Activated CD4-positive, CD25-positive, alpha-beta regulatory T cell (primary cell): ENCODE measurements at places on chromosomes 3 and 15.

- no peak for DNase-seq
Observed at GRCh38 chr15:70490148-70490837, 273.1 kb downstream of the UACA start.

DNA sequence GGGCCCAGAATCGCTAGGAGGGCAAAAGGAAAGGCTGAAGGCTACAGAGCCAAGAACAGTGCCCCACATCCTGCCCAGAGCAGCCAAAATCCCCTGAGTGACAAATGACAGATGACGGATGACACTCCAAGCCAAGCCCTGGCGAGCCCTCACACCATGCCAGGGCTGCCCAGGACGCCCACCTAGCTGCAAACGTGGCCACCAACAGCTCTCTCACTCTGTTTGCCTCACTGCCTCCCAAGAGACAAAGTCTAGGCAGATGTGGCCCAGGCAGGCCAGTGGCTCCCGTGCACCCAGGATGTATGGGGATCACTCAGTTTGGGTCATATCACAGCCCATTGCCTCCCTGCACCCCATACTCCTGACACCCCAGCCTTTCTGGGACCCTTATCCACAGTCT is 270.1 kb upstream of the NSMCE3 start:
- no peak for DNase-seq

GRCh38 chr15:80003171-80003570 is 32.2 kb upstream of the BCL2A1 start:
- DNase-seq, result no peak

GRCh38 chr15:94083467-94084052 is 147.8 kb upstream of the MCTP2 start:
- no peak for DNase-seq

- no peak for DNase-seq
Observed at GRCh38 chr3:133643611-133644010, 18.1 kb downstream of the TOPBP1 start.

DNA sequence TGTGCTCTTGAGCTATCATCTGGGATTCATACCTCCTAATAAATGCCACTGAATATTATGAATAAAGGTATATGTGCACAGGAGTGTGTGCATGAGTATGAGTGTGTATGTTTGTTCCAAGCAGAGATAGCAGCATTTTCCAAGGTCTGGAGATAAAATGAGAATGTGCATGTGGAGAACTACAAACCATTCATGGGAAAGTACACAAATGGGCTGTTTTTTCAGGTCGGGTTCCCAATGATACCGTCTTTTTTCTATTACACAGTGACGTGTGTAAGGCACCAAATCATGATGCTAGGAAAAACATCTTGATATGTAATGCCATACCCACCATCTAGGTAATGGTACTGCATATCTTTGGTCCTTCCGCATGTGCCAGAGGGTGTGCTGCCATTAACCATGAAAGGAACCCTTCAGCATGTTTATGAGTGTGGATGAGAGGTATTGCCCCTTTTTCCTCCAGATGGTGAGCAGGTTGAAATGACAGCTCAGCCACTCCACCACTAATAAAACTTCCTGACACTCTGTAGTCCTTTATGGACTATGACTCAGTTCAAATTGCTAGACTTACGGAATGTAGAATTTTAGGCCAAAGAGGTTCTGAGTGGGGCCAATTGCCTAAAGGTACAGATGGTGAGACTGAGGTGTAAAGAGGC is 36.4 kb upstream of the COPB2 start:
- DNase-seq, result no peak

DNA sequence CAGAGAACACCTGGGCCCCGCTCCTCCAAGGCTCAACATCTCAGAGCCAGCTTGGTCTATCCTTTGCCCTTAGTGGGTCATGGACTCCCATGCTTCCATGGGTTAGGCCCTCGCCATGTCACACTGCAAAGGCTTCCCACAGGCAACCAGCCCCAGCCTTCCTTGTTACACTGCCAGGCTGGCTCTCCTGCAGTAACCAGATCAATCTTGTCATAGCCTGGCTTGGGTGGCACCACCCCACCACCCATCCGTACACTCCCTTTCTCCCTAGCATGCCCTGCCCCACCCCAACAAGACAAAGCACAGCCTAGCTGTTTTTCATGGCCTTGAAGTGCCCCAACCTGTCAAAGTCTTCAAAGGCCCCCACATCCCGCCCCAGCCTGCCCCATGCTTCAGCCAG is 30.5 kb downstream of the CA12 start:
- no peak for DNase-seq

DNA sequence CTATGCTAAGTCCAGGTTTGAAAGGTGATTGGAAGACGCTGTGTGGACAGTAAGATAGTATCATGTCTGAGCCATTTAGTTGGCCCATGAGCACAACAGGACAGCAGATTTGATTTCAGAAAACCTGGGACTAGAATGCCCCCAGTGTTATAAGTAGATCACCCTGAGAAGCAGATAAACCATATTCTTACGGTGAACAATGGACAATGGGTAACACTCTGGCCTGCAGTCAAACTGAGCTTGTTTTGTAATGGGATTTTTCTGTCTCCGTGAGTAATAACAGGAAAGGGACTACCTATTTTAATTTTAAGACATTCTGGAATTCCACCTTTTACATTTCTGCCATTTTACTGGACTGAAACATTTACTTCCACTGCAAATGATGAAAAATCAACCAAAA is 71.5 kb downstream of the LDHAL6B start:
- DNase-seq, result no peak

- DNase-seq, result no peak
Observed at GRCh38 chr15:52060501-52060900, 41.5 kb downstream of the MAPK6 start.

GRCh38 chr3:170721563-170721962 is 135.7 kb upstream of the SLC7A14 start:
- DNase-seq, result no peak

- no peak for DNase-seq
Observed at GRCh38 chr15:63877713-63878271, 44.0 kb upstream of the HERC1 start.

DNA sequence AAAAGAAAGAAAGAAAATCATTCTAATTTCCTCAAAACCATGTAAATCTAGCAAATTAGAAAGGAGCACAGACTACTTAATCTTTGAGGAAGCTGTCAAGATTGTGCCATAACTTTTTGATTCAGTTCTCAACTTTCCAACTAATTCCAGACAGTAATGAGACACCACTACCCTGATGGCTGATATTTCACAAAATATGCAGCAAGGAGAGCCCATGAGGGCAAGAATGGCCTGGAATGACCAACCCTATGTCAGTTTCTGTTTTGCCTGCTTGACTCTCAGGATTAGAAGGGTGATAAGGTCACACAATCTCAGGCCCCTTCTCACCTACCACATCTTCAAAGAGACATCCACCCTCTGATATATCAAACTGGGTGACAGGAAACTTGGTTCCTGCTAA is 134.7 kb downstream of the MAGI1 start:
- no peak for DNase-seq

- DNase-seq, result no peak
Observed at GRCh38 chr3:110413266-110413665, 658.4 kb upstream of the NECTIN3 start.

GRCh38 chr3:156973954-156974353 is 147.8 kb downstream of the LEKR1 start:
- no peak for DNase-seq

- no peak for DNase-seq
Observed at GRCh38 chr3:11435440-11436165, 163.4 kb downstream of the ATG7 start.
